HFF-Myc (cell line): ENCODE measurements at places on chromosomes 13 and 19.

DNA sequence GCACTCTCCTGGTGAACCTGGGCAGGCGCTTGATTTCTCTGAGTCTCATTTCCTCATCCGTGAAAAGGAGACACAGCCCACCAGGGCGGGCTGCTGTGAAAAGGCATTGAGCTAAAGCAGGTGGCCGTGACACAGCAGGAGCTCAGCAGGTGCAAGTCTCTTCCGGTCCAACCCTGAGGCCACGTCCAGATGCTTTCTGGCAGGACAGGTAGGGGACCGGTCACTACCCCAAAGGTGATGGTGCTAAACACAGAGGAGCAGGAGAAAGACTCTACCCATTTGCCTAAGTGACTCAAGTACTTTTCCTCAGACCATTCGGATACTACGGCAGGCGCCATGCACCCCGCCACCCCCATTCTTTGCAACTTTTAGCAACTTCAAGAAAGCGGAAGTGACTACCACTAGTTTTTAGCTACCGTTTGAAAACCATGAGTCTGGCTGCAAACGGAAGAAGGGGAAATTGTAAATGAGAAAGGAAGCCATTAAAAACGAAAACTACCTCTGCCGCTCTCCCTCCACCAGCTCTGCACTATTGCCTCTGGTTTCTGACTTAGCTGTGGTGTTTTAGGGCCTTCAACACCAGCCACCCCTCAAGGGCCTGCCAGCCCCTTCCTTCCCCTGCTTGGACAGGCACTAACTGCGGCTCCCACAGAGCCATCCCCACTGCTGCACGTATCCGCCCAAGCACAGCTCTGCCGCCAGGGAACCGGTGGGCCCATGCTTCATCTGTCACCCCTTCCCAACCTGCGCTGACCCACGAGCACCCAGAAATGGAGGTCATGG is 4.8 kb downstream of the PPP6R1 start:
- DNase-seq: no peak

DNA sequence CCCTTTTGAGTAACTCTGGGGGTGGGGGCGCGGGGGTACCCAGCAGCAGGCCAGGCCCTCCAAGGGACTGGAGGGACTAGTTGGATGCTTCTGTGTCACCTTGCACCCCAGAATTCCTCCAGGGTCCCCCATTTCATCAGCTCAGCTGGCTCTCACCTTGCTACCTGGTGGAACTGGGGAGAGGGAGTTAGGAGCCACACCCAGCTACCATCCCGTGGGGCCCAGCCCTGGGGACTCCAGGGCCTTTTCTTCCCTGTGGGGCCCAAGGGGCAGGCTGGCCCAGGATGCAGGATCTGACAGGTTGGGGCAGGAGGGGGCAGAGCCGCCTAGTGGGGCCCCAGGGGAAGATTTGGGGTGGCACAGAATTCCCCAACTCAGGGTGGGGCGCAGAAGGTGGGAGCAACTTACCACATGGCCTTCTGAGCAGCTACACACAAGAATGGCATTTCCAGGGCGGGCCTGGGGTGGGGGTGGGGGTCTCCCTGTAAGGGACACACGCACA is 32.8 kb upstream of the NANOS3 start:
- no peak for DNase-seq

DNA sequence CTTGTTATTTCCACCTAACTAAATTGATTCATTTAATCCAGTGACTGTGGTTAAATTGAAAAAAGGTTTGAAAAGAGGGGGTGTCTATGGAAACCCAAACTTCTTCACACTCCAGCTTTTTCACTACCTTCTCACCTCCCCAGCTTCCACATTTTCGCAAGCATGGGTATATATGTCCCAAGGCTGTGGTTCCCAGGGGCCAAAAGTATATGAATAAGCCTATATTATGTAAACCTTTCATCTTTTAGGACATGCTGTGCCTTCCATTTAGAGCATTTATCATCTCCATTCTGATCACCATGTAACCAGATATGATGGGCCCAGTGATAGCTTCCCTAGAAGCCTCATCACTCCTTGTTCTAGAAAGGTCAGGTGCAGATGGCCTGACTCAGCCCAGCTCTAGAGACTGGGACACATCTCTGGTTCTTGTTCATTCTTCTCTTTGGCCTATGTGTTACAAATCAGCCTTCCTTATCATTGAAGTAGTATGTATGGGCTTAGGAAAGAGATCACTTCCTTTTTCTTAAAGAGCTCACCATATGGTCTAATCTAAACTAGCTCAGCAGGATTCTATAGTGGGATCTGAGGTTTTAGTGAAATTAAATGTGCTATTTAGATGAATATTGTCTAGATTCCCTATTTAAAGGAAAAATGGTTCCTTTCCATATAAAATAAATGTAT is 19.5 kb upstream of the ARL11 start:
- DNase-seq: no peak

- no peak for DNase-seq
Measured at GRCh38 chr19:42424345-42424707, 2.9 kb downstream of the LIPE start.

GRCh38 chr13:48579165-48579918 is 46.5 kb upstream of the RCBTB2 start:
- no peak for DNase-seq

GRCh38 chr13:66014771-66015170 is 1215.4 kb downstream of the PCDH9 start:
- DNase-seq: no peak

GRCh38 chr13:82878536-82878935 is 1003.7 kb downstream of the SLITRK1 start:
- DNase-seq: no peak

- DNase-seq: no peak
Measured at GRCh38 chr13:76600081-76600480, 286.1 kb downstream of the KCTD12 start.

GRCh38 chr19:45653634-45654033 is 14.4 kb upstream of the GIPR start:
- DNase-seq: no peak

DNA sequence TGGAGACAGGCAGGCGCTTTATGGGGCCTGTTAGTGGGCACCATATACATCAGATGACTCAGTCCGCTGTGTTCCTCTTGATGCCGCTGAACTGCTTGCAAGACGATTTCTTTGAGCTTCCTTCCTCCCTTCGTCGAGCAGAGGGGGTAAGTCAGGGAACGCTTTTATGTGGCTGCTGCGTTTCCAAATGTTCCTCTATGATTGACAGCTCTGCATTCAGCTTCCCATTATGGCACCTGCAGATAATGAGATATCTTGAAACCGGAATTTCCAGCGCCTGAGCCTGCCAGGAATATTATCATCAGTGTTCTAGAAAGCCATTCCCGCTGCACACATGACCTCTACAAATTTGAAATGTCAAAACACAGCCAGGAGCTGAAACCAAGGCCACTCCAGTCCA is 257.0 kb downstream of the TSHZ3 start:
- no peak for DNase-seq

DNA sequence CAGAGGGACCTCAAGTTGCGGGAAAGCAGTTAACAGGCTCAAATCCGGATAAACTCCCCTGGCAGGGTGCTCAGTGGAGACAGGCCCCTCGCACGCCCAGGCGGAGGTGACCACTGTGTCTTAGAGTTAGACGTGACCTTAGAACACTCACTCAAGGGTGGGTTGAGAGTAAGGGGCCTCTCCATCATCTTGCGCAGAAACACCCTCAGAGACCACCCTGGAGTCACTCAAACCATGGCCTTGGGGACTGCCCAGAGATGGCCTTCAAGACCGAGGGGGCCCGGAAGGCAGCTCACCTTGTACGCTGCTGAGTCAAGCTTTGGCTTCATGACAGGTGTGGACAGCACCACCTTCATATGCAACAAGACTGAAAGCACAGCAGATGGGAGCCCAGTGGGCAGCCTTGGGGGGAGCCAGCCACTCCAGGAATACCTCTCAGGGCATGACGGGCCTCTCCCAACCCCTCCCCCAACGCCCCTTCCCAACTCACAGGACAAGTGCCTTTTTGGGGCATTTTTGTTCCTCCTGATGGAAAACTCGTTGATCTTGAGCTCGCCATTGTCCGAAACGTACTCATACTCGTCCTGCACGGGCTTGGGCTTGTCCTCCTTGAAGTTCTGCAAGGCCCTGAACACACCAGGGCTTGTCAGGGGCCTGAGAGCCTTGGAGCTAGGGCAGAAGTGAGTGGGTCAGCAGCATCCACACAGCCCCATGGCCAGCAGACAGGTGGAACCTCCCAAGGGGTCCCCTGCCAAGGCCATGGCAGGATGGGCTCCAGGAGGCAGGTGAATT is 229.2 kb downstream of the TUBA3C start:
- DNase-seq: no peak

GRCh38 chr13:35129500-35129899 is 187.4 kb downstream of the NBEA start:
- no peak for DNase-seq
